ENCODE measurements at places on chromosomes 16 and 17. TPM values are rescaled to one million over a fixed set of nuclear protein-coding genes. Genes with fewer than 3 reads are reported as not detected.

Gene ZNF263
- polyA plus RNA-seq: 11.5 TPM

Gene GRIN2A
- not detected for polyA plus RNA-seq

Gene TBC1D26
- 0.03 TPM for polyA plus RNA-seq

Gene HAGH
- polyA plus RNA-seq: 42.6 TPM

- DNase-seq: no peak
- H3K4me1 ChIP-seq: no peaks in the 10 kb centered on the region
- H3K36me3 ChIP-seq: no peaks in the 10 kb centered on the region
- H3K27ac ChIP-seq: no peak overlapping the region
- no peaks in the 10 kb centered on the region for H3K27me3 ChIP-seq
These were observed 27.5 kb upstream of the NPTX1 start for GRCh38 chr17:80503921-80504320.

Gene KRT40
- not detected for polyA plus RNA-seq

DNA sequence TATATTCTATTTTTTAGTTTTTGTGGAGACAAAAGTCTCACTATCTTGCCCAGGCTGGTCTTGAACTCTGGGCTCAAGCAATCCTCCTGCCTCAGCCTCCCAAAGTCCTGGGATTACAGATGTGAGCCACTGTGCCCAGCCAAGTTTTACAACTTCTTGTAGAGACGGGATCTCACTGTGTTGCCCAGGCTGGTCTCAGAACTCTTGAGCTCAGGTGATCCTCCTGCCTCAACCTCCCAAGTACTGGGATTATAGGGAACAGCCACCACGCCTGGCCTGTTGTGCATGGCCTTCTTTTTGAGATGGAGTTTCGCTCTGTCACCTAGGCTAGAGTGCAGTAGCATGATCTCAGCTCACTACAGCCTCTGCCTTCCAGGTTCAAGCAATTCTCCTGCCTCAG, 6.2 kb upstream of the CENPT start:
- DNase-seq: no peak
- peaks cover 7% of the 10 kb centered on the region for H3K4me1 ChIP-seq
- H3K27me3 ChIP-seq: no peaks in the 10 kb centered on the region

GRCh38 chr17:62892870-62893338, 73.1 kb upstream of the TANC2 start:
- H3K4me1 ChIP-seq: peaks cover 54% of the 10 kb centered on the region
- peak overlapping the region; percentile 87 for H3K27ac ChIP-seq
- H3K27me3 ChIP-seq: no peaks in the 10 kb centered on the region
- H3K36me3 ChIP-seq: no peaks in the 10 kb centered on the region
- peak overlapping the region; percentile 31 for H3K4me3 ChIP-seq

DNA sequence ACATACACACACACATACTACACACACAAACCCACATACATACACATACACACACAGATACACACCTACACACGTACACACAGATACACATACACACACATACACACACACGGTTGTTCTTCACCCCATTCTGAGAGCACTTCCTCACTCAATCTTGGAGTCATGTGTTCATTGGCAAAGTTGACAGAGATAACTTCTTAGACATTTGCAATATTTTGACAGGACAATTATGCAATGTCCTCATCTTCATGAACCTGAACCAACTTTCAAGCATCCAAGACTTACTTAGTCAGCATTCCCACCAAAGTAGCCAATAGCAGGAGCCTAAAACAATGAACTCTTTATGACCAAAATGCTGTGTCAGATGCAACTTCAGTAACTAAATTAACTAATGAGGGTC, 77.1 kb upstream of the DNAH17 start:
- no peaks in the 10 kb centered on the region for H3K36me3 ChIP-seq
- H3K27me3 ChIP-seq: no peaks in the 10 kb centered on the region
- H3K4me1 ChIP-seq: peaks cover 20% of the 10 kb centered on the region
- H3K27ac ChIP-seq: peak overlapping the region; percentile 37

Gene SLC5A2
- not detected for polyA plus RNA-seq

Gene SOST
- not detected for polyA plus RNA-seq

DNA sequence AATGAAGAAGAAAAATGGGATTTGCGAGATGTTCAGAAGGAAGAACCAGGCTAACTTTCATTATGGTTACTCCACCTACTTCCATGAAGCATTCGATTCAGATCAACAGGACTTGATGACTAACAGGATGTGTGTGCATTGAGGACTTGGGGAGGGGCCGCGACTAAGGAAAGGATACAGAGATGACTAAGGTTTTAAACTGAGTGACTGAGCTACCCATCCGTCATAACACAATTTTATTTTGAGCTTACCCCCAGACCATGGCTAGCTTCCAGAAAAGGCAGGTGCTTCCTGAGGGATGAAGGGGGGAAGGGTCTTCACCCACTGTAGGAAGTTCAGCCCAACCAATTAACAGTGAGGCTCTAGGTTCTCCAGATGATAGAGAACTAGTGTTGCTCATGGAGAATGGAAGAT, 2.5 kb upstream of the CDYL2 start:
- H3K36me3 ChIP-seq: no peaks in the 10 kb centered on the region
- H3K4me1 ChIP-seq: peaks cover 34% of the 10 kb centered on the region
- no peak overlapping the region for H3K27ac ChIP-seq
- no peak overlapping the region for H3K4me3 ChIP-seq

GRCh38 chr17:336110-337021, 16.2 kb downstream of the RPH3AL start:
- no peak overlapping the region for H3K27ac ChIP-seq
- peaks cover 19% of the 10 kb centered on the region for H3K4me1 ChIP-seq

Gene SCIMP
- 164 TPM for polyA plus RNA-seq

DNA sequence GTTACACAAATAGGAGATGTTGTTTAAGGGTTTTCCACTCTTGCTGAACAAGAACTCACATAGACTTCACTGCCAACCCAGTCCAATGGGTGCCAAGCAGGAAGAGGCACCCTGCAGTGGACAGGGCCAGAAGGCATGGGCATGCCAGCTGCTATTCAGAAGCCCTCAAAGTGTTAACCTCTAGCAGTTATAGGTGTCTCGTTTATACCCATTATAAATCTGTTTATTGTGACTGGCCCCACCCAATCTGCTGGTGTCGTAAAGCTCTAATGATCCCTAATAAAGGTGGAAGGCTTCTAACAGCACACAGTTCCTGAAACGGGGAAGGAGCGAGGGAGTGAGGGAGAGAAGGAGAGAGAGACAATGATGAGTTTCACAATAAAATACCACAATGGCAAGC, 23.9 kb downstream of the HNF1B start:
- H3K4me1 ChIP-seq: no peaks in the 10 kb centered on the region
- H3K4me3 ChIP-seq: no peak overlapping the region
- DNase-seq: no peak
- no peak overlapping the region for H3K27ac ChIP-seq

Gene SCARF1
- 6.3 TPM for polyA plus RNA-seq

Gene ABR
- 19.8 TPM for polyA plus RNA-seq

GRCh38 chr16:58519707-58520106, 4.4 kb downstream of the SETD6 start:
- peaks cover 68% of the 10 kb centered on the region for H3K36me3 ChIP-seq
- DNase-seq: no peak
- H3K4me3 ChIP-seq: no peak overlapping the region
- peaks cover 11% of the 10 kb centered on the region for H3K4me1 ChIP-seq
- no peak overlapping the region for H3K27ac ChIP-seq

- peak overlapping the region; percentile 100 for H3K4me3 ChIP-seq
- no peaks in the 10 kb centered on the region for H3K27me3 ChIP-seq
- peak overlapping the region; percentile 99 for H3K27ac ChIP-seq
- H3K4me1 ChIP-seq: peaks cover 69% of the 10 kb centered on the region
These were observed 9.9 kb downstream of the RARA start for GRCh38 chr17:40318830-40319391.

- no peaks in the 10 kb centered on the region for H3K27me3 ChIP-seq
- peaks cover 22% of the 10 kb centered on the region for H3K4me1 ChIP-seq
- H3K27ac ChIP-seq: no peak overlapping the region
- DNase-seq: no peak
These were observed 14.1 kb upstream of the LCMT1 start for GRCh38 chr16:25097276-25097975.

Gene ALDH3A1
- polyA plus RNA-seq: not detected

DNA sequence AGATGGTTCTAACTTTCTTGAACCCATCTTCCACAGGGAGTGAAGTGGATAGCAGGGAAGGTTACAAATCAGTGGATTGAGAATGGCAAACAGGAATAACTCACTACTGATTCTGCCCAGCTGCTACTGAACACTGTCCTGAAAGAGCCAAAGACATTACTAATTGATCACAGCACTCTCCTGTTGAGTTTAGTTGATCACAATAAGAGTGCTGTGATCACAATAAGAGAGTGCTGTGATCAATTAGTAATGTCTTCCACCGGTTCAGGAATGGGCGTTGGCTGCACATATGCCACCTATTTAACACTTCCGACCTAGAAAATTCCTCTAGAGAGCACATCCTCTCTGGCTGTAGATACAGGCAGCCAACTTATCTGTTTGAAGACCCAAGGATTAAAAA, 11.4 kb downstream of the CFAP97D1 start:
- H3K27ac ChIP-seq: no peak overlapping the region
- H3K4me3 ChIP-seq: no peak overlapping the region
- no peak for DNase-seq
- no peaks in the 10 kb centered on the region for H3K27me3 ChIP-seq
- peaks cover 16% of the 10 kb centered on the region for H3K4me1 ChIP-seq
- H3K36me3 ChIP-seq: no peaks in the 10 kb centered on the region

- H3K36me3 ChIP-seq: no peaks in the 10 kb centered on the region
- peak overlapping the region; percentile 72 for H3K4me3 ChIP-seq
- peaks cover 78% of the 10 kb centered on the region for H3K27me3 ChIP-seq
- DNase-seq: no peak
- no peak overlapping the region for H3K27ac ChIP-seq
These were observed 772 bp downstream of the NTN1 start for GRCh38 chr17:9021992-9022572.

Gene PLK1
- polyA plus RNA-seq: 3.3 TPM

DNA sequence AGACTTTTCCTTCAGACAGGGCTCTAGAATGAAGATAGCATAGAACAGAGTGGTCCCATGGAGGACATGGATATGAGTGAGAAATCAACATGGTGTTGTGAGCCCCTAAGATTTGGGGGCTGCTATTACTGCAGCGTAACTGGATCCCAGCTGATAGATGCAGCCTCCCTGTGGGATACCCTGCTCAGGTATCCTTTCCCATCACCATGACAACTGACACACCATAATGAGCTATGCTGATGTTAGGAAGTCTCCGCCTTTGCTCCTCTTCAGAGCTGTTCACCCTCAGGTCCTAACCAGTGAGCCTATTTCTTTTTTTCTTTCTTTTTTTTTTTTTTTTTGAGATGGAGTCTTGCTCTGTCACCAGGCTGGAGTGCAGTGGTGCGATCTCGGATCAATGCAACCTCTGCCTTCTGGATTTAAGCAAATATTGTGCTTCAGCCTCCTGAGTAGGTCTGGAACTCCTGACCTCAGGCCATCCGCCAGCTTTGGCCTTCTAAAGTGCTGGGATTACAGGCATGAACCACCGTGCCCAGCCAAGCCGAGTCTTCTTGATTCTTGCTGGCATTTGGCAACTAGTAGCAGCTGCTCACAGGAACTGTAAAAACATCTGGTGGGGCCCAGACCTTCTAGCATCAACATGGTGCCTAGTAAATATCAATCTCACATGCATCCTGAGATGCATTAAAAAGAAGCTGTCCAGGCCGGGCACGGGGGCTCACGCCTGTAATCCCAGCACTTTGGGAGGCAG, 17.1 kb downstream of the STX4 start:
- H3K27ac ChIP-seq: no peak overlapping the region
- H3K4me1 ChIP-seq: peaks cover 17% of the 10 kb centered on the region
- no peaks in the 10 kb centered on the region for H3K27me3 ChIP-seq
- H3K4me3 ChIP-seq: no peak overlapping the region

DNA sequence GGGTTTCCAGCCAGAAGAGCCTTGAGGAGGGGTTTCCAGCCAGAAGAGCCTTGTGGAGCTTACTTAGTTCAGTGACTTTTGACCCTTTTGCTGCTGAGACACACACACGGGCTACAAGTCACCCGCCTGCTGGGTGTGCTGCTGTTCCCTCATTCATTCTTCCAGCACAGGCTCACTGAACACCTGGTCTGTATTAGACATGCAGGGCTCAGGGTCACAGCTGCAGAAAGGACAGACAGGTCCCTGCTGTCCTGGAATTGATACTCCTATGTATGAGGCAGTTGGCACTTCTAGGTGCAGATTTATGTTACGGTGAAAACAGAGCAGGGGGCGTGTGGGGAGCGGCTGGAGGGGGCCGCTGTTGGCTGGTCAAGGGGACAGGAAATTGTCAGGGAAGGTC, 6.8 kb downstream of the CACNG4 start:
- H3K27ac ChIP-seq: no peak overlapping the region
- no peaks in the 10 kb centered on the region for H3K4me1 ChIP-seq
- no peaks in the 10 kb centered on the region for H3K36me3 ChIP-seq
- H3K27me3 ChIP-seq: peaks cover 12% of the 10 kb centered on the region
- DNase-seq: no peak
- no peak overlapping the region for H3K4me3 ChIP-seq

DNA sequence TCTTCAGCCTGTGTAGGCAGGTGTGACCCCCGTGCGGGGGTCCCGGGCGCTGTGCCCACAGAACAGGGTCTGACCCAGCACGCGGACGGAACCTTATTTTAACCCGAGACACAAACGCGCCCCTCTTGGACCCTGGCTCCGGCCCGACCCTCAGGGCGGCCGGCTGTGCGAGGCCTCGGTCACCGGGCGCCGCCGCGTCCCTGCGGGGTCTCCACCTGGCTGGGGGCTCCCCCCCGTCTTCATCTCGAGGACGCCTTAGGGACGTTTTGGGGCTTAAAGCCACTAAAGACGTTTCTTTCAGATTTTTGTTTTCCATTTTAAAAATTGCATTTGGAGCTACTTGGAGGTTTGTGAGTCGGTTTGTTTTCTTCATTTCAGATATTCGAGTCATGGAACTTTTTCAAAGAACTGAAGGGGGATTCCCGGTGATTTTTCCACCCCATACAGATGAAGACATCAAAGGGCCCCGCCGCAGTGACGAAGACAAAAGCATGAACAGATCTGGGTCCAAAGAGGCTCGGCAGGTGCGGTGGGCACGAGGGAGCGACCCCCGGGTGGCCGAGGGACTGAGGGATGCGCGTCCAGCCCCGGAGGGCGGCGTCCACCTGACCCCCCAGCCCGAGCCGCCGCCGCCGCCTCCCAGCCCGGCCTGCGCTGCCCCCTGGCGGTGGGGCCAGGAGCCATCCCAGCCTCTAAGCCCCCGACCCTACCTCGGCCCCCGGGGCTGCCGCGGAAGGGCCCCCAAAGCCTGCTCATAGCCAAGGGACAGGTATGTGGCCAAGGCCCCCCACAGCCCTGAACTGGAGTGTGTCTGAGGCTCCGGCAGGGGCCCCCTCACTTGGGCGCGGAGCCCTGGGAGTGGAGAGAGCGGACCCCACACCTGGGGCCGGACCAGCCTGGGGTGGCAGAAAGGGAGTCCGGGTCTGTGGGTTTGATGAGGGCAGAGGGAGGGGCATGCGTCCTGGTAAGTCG, 3.8 kb upstream of the CD7 start:
- H3K36me3 ChIP-seq: peaks cover 25% of the 10 kb centered on the region
- DNase-seq: peak; percentile 29
- H3K27me3 ChIP-seq: peaks cover 9% of the 10 kb centered on the region

Measured in CD14-positive monocyte (primary cell).